Type B pancreatic cell (in vitro differentiated cells): ENCODE measurements at places on chromosomes 7 and 10. TPM values are rescaled to one million over a fixed set of nuclear protein-coding genes. Genes with fewer than 3 reads are reported as not detected.
A peak's percentile ranks its signal among the peaks of the same experiment; 100 is the strongest.

- no peak for DNase-seq
- no peaks in the 10 kb centered on the region for H3K27me3 ChIP-seq
- H3K4me1 ChIP-seq = no peaks in the 10 kb centered on the region
Measured at GRCh38 chr7:8109196-8110022, 140.8 kb downstream of the GLCCI1 start.

TUBB8 gene
- total RNA-seq = 0.29 and 0.46 TPM in 2 replicates

GRCh38 chr7:82762880-82763279, 319.3 kb upstream of the CACNA2D1 start:
- no peak overlapping the region for H3K4me3 ChIP-seq
- H3K4me1 ChIP-seq = no peaks in the 10 kb centered on the region
- DNase-seq = no peak
- H3K27me3 ChIP-seq = peaks cover 13% of the 10 kb centered on the region

MXI1 gene
- total RNA-seq = 17.8 and 34.7 TPM in 2 replicates

DNA sequence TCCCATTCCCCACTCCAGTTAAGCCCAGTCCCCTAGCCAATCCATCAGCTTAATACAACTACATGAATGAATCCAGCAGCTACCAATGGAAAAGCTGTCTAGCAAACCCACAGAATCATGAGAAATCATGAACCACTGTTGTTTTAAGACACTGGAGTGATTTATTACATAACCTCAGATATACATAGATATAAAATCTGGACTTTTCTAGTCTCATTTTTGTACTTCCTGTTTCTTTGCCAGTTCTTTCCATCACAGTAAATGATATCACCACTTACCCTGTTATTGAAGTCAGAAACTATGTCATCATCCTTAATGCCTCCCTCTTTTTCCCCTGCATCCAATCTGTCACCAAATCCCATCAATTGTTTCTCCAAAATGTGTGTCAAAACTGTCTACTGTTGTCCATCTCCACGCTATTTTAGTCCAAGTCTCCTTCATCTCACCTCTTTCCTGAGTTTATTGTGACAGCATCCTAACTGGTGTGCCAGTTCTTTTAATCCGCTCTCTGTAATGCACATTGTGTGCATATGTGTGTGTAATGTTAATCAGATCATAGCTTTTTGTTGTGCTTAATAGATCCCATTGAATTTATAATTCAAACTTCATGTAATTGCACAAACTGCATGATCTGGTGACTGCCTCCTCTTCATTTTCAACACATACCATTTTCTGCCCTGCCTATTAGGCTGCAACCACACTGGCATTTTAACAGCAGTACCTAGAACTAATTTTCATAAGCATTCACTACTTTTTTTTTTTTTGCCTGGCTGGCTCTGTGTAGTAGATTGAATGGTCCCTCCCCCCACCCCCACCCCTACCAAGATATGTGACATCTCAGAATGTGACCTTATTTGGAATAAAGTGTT, 56.0 kb downstream of the MKLN1 start:
- DNase-seq = no peak
- no peak overlapping the region for H3K27ac ChIP-seq
- H3K4me3 ChIP-seq = no peak overlapping the region

DNA sequence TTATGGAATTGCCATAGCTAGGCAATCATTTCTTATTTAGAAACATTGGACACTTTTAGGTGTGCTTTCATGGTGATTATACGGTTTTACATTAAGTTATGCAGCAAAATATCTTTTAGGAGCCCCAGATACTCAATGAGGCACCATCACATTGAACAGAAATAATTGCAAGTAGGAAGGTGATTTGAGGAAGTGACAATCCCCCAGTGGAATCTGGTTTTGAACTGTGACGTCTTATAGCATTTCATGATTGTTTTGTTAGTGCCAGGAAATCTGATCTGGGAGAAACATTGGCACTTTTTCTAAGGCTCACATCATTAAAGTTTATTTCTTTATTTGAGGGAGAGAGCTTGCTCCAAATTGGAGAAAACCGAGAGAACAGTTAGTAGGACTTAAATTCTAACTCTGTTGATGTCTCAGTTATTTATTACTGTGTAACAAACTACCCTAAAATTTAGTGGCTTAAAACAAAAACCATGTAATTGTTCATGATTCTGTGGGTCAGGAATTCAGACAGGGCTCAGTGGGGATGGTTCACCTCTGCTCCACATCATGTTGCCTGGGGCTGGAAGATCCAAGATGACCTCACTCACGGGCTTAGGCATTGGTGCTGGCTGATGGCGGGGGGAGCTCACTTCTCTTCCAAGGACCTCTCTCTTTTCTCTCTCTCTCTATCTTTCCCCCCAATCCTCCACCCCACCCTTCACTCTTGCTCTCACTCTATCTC, 78.2 kb upstream of the STEAP1B start:
- no peaks in the 10 kb centered on the region for H3K27me3 ChIP-seq
- H3K36me3 ChIP-seq = no peaks in the 10 kb centered on the region
- H3K27ac ChIP-seq = no peak overlapping the region

- peaks cover 61% of the 10 kb centered on the region for H3K4me1 ChIP-seq
- peaks cover 3% of the 10 kb centered on the region for H3K27me3 ChIP-seq
- DNase-seq = no peak
Measured at GRCh38 chr10:71233482-71233892, 21.1 kb downstream of the UNC5B start.

GRCh38 chr10:2925631-2926030, 141.7 kb upstream of the PFKP start:
- peaks cover 13% of the 10 kb centered on the region for H3K4me1 ChIP-seq
- H3K4me3 ChIP-seq = no peak overlapping the region
- H3K36me3 ChIP-seq = no peaks in the 10 kb centered on the region
- peaks cover 60% of the 10 kb centered on the region for H3K27me3 ChIP-seq

GRCh38 chr7:112573302-112574039, 92.7 kb downstream of the LSMEM1 start:
- H3K36me3 ChIP-seq = no peaks in the 10 kb centered on the region
- peaks cover 17% of the 10 kb centered on the region for H3K4me1 ChIP-seq
- H3K27ac ChIP-seq = peak overlapping the region; percentile 68
- DNase-seq = no peak
- H3K4me3 ChIP-seq = peak overlapping the region; percentile 7
- no peaks in the 10 kb centered on the region for H3K27me3 ChIP-seq

DNA sequence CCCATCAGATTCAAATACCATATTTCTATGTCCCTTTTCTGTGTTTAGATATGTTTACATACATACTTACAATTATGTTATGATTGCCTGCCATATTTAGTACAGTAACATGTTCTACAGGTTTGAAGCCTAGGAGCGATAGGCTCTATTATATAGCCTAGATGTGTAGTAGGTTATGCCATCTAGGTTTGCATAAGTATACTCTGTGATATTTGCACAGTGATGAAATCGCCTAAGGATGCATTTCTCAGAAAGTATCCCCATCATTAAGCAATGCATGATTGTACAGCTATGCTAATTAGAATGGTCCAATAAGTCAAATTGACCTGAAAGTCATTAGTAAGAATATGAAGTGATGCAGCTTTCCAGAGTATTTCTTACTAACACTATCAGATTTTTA, 1171.7 kb upstream of the LRRTM3 start:
- no peaks in the 10 kb centered on the region for H3K4me1 ChIP-seq
- no peak overlapping the region for H3K27ac ChIP-seq

NMT2 gene
- total RNA-seq = 9.0 and 23.1 TPM in 2 replicates

DNA sequence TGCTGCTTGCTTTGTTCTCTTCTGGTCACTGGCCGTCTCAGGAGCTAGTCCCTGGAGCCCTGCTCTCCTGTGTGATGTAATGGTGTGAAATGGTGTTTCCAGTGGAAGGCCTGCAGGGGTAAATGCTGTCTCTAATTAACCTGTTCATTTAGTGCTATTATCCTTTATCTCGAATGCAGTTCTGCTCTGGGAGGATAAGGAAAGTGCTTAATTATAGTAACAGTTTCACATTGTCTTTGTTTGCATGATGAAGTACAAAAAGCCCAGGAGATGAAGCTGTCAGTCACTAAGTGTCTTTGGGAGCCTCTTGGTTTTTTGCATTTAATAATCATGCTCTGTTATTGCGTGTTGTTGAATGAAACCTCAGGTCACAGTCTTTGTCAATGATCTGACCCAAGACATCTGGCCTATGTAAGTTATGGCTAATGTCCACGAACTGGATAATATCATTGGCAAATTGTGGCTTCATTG, 755.3 kb upstream of the GALNT17 start:
- no peaks in the 10 kb centered on the region for H3K27me3 ChIP-seq
- H3K4me1 ChIP-seq = peaks cover 18% of the 10 kb centered on the region
- no peak overlapping the region for H3K4me3 ChIP-seq
- DNase-seq = no peak
- no peak overlapping the region for H3K27ac ChIP-seq

TACC2 gene
- total RNA-seq = 67.0 and 71.2 TPM in 2 replicates

UNC5B gene
- 16.3 and 22.4 TPM in 2 replicates for total RNA-seq
